ENCODE measurements at places on chromosomes 7 and 10.

GRCh38 chr7:17206349-17206905 is 92.0 kb upstream of the AHR start:
- DNase-seq, result no peak

- no peak for DNase-seq
Measured at GRCh38 chr10:13792006-13792405, 205.2 kb downstream of the PRPF18 start.

DNA sequence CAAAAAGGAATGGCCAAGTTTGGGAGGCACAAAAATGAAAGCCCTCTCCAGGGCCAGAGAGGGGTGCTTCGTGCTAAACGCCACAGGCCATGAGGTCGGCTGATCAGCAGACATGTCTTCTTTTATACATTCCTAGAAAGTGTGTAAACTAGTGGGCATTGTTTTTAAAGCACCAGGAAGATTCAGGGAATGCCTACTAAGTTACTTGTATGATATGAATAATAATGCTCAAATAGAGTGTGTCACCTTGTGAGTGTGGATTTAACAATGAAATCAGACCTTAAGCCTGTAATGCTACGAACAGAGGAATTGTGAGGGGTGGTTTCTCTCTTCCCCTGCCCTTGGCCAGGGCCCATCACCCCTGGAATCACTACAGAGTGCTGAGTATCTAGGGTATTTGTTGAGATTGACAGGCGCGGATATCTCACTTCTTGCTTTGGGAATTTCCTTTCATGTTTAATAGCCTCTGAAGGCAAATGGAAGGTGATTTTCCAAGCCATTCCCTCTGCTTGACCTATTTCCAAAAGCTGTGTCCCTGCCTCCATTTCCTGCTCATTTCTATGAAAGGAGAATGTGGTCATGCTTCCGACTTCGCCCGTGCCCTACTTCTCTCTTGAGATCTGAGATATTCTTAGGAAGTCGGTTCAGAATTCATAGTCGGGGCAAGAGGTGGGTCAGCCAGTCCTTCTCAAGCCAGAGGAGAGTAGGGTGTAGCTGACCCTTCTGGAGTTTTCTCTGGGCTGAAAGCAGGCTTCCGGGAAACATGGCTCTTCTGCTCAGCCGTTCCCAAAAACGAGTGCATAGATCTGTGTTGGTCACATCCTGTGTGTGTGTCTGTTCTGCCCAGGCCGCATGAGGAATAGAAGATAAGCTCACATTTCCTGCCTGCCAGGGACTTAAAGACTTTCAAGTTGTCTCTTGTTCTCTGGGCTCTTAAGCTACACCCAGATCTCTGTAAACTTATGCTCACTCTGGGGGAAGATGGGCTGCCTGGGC is 167.8 kb upstream of the ITGB1 start:
- peak; percentile 72 for DNase-seq

DNA sequence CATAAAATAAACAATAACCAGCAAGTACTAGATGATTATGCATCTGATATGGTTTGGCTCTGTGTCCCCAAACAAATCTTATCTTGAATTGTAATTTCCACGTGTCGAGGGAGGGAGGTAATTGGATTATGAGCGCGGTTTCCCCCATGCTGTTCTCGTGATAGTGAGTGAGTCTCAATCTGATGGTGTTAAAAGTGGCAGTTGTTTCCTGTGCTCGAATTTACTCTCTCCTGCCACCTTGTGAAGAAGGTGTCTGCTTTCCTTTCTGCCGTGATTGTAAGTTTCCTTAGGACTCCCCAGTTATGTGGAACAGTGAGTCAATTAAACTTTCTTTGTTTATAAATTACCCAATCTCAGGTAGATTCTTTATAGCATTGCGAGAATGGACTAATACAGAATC is 15.1 kb downstream of the CNTNAP2 start:
- no peak for DNase-seq

DNA sequence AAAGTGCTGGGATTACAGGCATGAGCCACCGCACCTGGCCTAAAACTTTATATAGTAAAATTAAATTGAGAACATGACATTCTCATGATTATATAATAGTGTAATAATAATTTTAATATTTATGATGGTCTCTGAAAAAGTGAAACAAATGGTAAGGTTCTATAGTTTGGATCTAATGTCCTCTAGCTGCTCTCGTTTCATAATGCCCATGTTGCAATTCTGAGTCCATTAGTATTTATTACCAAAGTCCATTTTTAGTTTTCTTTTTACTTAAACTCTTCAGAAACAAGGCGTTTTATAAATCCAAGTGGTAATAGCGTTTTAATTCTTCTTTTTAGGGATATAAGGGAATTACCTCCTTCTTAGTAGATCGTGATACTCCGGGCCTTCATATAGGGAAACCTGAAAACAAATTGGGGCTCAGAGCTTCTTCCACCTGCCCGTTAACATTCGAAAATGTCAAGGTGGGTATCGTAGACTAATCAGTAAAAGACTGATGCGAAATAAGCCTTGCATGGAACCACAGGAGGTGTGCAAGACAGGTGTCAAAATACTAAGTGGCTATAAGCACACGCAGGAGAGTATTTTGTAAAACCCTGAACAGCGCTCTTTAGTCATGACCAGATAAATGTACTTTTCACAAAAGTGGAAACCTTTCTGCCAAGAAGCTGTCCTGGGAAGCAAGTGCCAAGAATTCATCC is 34.1 kb downstream of the ACADSB start:
- DNase-seq, result no peak

GRCh38 chr7:24715661-24716479 is 41.4 kb downstream of the GSDME start:
- peak; percentile 2 for DNase-seq

DNA sequence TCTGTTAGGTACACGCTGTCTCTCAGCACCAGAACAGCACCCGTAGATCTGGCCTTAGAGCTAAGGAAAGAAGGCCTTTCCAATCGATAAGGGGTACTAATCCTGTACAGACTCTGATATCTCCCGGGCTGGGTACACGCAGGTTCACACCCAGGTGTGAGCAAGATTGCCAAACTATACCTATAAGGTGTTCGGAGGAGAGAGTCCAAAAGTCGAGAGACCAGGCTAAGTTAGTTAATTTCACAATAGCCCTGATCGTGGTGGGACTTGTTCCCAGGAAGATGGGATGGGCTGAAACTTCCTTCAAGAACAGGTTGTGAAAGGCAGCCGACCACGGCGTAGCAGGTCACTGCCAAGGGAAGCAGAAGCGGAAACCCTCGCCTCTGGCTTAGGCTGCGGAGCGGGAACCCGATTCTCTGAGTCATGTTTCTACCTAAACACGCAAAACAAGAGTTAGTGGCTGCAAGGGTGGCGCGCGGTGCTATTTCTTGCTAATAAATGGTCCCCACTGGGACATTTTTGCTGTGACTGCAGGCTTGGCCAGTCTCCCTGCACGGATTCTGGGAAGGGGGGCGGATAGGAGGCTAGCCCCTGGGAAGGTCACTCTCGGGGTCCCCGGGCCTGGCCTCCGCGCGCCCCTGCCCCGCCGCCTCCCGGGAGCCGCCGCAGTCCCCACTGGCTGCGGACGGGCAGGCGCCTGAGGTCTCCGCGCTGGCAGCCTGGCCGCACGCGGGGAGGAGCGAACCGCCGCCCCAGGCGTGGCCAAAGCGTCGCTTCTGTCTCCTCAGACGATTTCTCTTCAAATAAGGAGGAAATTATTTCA is 75.4 kb upstream of the PDSS1 start:
- DNase-seq, result no peak

GRCh38 chr10:5469353-5470061 is 29.9 kb downstream of the CALML5 start:
- DNase-seq, result no peak

- DNase-seq, result no peak
Measured at GRCh38 chr7:133301444-133301843, 48.6 kb downstream of the EXOC4 start.

GRCh38 chr7:51789489-51789888 is 472.9 kb upstream of the COBL start:
- no peak for DNase-seq

DNA sequence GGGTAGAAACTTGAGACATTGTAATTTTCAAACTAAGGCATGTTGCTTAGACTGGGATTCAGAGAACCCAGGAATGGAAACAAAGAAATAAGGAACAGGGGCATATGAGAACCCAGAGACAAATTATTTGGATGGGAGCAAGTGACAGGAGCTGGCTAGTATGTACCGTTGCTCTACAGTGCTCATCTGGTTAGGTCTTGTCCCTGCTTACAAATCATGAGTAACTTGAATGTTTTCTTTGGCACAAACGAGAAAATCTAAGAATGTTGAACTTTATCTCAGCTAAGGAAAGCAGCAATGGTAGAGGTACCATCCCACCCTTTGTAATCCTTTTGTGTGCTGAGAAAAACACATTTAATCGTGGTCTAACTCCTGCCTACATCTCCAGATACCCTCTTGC is 116.0 kb upstream of the IMMP2L start:
- no peak for DNase-seq

DNA sequence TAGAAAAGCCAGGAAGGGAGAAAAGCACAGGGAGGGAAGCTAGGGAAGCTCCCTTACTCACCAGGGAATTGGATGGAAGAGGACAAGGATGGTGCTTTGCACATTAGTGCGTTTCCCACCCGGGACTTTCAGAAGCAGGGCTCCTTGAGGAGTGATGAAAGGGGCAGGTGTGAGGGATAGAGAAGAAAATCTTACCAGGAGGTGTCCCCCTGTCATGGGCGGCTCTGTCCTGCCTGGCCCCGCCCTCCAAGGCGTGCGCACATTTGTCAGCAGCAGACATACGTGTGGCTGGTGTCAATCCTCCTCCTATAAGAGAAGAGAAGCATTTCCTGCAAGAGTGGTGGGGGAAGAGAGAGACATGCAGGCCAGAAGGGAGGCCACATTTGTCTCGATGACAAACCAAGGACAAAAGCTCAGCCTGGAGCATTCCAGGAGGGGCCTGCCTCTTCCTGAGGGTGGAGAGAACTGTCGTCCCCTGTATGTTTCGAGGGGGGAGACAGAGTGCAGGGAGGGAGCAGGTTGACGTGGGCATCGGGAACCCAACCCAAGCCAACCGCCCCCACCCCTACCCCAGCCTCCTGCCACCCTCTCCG is 47.4 kb upstream of the COMTD1 start:
- no peak for DNase-seq

GRCh38 chr10:47458466-47459154 is 25.3 kb downstream of the ANXA8 start:
- DNase-seq, result no peak

- DNase-seq, result no peak
Measured at GRCh38 chr10:47055386-47056246, 144.4 kb downstream of the PTPN20 start.

- DNase-seq, result no peak
Measured at GRCh38 chr10:97456686-97457065, 10.7 kb downstream of the ZDHHC16 start.

GRCh38 chr7:27122077-27122910 is 8.3 kb downstream of the HOXA4 start:
- DNase-seq, result no peak

- no peak for DNase-seq
Measured at GRCh38 chr7:79454361-79454960, 994 bp upstream of the MAGI2 start.

DNA sequence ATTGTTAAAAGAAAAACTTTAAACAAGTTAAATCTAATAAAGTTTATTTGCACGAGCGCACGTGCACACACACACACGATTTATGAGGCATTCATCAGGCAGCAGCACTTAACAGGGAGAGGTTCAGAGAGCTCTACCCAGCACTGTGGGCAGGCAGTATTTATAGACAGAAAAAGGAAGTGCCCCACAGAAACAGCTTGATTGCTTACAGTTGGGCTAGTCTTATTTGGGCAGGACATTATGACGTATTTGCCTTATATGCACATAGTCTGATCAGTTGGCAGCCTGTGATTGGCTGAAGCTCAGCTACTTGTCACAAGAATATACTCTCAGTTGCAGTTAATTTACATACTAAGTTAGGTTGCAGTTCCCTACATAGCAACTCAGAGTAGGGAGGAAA is 1.2 kb upstream of the SDHAF3 start:
- DNase-seq, result peak; percentile 18

DNA sequence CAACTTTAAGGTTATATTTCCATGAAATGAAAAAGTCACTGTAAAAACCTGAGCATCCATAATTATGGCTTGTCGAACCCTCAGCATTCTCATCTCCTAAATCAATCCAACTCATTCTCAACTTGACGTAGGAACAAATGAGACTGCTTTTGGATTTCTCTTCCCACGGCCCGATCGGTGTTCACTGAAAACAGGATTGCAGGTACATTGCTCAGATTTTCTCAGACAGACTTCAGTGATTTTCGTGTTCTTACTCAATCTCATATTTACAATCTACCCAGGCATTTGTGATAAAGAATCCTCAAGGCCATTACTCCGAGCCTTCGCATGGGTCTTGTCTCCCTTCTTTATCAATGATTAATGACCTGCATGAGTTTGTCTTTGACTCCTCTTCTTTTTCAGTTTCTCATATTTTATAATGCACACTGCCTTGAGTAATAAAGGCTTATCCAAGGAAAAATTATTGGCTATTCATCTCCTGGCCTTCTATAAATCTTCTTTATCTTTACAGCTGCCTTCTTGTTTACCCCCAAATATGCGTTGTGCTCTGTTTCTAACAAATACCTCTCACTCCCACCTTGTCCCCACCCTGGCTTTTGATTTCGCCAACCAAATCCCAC is 90.4 kb upstream of the MYO3A start:
- no peak for DNase-seq

GRCh38 chr10:24208661-24209431 is at the start of gene KIAA1217:
TSS of gene KIAA1217 (plus strand) at chr10:24209138. CDS start at chr10:24209194, 56 bp downstream.
- no peak for DNase-seq

DNA sequence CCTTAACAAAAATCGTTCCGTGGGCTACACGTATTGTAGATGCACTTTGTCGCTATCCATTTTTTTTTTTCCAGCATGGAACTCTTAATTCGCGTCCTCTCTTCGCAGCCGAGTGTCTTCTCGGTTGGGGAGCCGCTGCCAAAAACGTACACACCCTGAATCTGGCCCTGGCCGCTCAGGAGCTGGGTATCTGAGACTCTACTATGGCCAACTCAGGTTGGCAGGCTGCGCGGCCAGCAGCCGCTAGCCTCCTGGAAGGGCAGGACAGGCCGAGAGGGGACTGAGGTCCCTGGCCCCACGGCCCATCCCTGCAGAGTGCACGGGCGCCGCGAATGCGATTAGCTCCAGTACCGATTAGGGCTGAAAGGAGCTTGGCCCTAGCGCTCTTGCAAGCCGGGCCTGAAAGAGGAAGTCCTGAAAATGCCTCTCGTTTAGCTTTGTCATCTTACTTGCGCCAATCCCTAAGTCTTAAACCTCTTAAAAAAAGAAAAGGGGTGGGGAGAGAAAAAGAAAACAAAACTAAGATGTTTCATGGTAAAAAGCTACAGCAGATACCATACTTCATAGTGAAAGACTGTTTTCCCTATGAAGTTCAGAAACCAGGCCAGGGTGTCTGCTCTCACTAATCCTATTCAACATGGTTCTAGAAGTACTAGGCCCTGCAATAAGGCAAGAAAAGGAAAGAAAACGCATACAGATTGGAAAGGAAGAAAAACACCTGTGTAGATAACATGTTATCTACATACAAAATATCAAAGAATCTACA is 113.2 kb upstream of the RHEB start:
- peak; percentile 70 for DNase-seq

DNA sequence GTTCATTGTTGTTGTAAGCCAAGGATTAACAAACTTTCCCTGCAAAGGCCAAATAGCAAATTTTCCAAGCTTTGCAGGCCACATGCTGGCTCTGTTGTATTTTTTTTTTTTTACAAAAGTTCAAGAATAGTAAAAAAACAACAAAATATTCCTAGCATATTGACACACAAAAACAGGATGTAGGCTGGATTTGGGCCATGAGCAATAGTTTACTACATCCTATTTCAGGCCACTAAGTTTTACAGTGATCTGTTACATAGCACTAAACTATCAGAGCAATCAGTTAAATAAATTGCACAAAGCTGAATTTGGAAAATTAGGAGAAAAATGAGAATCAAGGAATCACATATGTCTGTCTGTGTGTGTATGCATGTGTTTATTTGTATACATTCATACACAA is 491.8 kb upstream of the GHITM start:
- DNase-seq, result no peak

All from CD4-positive, alpha-beta T cell treated with Interleukin-12 subunit alpha and Interleukin-12 subunit beta, for 1 hour (primary cell).